ENCODE measurements at places on chromosomes 2 and 18.

- DNase-seq, result no peak
Observed at GRCh38 chr2:106969777-106970176, 83.8 kb upstream of the ST6GAL2 start.

DNA sequence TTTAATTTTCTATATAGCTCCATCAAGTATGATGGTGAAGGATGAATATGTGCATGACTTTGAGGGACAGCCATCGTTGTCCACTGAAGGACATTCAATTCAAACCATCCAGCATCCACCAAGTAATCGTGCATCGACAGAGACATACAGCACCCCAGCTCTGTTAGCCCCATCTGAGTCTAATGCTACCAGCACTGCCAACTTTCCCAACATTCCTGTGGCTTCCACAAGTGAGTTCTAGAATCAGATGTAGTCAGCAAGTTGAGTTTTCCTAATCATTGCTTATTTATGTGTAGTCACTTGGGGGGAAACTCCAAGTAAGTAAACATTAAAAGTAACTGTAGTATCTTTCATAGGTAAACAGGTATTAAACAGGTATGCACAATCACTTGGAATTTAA is 24.8 kb downstream of the SMAD4 start:
- DNase-seq, result no peak

GRCh38 chr2:120890566-120891360 is 155.1 kb downstream of the GLI2 start:
- DNase-seq, result no peak

DNA sequence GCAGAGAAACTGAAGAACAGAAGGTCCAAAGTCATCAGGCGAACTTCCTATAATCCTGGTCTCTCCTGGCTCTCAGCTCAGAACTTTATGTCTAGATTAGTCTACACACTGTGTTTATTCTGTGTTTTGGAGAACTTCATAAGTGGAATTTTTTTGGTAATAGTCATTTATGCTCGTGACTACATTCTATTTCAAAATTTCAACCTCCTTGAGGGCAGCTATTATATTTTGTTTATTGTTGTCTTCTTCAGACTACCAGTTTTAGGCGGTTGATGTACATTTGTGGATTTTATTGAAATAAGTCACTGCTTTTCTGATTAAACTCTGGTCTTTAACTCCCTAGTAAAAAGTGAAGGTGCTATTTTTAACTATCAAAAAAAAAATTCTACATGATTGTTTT is 816.6 kb downstream of the SATB2 start:
- DNase-seq, result no peak

DNA sequence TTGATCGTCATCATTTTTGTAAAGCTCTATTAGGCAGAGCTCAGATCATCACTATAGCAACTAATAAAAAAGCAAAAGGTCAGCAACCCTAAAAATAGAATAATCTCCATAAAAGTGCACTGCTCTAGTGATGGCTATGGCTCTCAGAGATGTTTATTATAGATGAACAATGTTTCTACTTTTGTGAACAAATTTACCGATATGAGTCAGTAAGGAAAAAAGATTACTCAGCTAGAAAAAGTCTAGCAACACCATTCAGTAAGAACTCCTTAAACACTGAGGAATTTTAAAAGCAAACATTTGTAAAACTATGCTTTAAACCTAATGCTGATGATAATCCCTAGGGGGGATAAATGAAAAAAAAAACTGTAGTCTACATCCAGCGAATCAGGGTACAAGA is 69.6 kb downstream of the ACVR1C start:
- DNase-seq, result no peak

DNA sequence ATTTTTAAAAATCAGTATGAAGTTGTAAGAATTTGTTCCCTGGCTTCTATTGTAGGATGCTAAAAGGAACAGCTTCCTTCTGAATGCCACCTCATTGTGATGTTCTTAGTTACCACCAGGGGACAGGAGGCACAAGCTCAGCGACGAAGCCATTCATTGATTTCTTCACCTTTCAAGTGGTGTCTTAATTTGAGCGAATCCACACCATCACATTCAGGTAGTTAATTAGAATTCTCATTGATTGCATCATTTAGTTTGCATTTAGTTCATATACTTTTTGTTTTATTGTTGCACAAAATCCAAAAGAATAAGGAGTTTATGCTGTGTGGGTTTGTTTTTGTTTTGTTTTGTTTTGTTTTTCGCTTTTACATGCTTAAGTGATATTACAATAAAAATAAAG is 23.1 kb downstream of the CYP27C1 start:
- no peak for DNase-seq

- DNase-seq, result no peak
Observed at GRCh38 chr18:70463085-70463484, 174.2 kb downstream of the SOCS6 start.

DNA sequence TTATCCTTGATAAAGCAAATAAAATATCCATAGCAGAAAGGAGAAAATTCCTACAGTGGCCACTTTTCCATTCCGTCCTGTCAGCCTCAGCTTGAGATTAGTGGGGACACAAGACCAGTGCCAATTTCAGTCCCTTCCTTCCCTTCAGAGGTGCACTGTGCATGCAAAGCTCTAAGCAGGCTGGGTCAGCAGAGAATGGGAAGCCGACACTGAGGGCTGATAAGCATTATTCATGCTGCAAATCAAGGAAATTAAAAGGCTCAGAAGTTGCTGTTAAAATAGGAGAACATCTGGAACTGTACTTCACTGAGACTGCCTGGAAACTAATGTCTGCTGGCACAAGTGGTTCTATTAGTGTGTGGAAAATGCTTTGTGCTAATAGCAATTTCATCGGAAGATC is 534.3 kb downstream of the ADCYAP1 start:
- DNase-seq, result no peak

DNA sequence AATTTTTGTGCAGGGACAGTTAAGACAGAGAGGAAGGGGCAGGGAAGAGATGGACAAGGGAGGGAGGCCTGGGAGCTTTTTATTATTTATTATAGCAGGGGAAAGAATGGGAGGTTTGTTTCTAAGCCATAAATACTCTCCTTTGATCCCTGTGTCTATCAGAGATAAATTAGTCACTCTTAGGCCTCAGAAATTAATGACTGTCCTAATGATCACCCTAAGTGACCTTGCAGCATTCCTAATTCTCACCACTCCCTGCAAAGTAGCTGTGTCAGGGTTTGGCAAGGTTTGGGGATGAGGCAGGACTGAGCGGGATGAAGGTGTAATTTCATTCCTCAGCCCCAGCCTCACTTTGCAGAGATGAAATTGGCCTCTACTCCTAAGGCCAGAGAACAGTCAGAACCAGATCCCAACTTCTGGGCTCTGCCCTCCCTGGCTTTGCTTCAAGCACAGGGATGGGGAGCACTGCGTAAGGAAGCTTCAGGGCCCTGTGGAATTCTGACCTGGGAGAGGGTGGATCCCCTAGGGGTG is 95.0 kb downstream of the TMEM17 start:
- DNase-seq, result no peak

DNA sequence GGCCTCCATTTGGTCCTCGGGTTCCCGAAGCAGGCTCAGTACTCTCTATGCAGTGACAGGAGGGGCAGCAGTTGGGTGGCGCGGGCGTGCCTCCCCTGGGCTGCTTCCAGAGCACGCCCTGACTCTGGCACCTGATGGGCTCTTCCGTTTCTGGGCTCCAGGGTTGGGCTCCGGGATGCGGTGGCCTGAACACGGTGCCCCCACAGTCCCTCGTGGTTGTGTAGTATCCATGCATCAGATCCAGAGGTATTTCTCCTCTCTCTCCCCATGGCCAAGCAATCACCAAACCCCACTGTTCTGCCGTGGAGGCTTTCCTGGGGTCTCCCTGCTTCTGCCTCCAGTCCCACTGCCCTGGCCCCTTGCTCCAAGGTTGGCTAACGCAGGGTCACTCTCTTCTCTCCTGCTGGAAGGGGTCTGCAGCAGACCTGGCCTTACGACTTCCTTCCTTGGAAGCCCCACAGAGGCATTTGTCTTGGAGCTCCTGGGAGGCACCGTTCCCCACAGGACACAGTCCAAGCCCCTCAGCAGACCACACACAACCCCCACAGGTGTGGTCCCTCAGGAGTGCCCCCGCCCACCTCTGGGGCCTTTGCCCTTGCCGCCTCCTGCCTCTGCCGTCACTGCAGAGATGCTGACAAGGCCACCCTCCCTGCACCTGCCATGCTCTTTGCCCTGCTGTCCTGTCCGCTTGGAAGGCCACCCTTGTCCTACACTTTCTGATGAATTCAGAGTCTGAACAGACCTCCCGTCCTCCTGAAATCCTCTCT is 136.6 kb upstream of the ASB18 start:
- no peak for DNase-seq

DNA sequence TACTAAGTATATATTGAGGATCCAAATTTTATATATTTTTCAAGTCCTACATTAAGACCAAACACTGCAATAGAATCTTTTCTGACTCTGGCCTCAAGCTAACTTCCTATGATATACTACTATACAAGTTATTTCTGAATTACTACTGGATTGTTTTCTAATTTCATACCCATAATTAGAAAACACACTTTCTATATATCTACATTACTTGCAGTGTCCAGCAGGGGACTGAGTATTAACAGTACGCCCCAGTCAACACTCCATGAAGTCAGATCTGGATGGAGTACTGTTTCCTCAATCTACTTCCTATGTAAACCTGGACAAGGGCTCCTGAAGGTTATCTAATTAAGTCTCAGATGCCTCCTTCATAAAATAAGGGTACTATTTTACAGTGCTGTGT is 26.5 kb downstream of the RMP24 start:
- no peak for DNase-seq

DNA sequence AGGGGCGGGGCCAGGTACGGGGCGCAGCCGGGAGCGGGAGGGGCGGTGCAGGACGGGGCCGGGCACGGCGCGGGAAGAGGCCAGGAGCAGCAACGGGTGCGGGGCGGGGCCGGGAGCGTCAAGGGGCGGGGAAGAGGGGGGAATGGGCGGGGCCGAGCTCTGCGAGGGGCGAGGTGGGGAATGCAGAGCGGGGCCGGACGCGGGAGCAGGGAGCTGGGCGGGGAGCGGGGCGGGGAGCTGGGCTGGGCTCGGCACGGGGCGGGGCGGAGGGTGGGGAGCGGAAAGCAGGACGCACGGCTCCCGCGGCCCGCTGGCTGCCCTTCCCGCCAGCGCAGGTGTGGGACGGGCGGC is at the start of gene IMPA2:
Gene IMPA2 (plus strand): TSS at position 316 of the 351 bp plus-strand sequence. CDS start 163 bp downstream, outside the sequence.
- no peak for DNase-seq

DNA sequence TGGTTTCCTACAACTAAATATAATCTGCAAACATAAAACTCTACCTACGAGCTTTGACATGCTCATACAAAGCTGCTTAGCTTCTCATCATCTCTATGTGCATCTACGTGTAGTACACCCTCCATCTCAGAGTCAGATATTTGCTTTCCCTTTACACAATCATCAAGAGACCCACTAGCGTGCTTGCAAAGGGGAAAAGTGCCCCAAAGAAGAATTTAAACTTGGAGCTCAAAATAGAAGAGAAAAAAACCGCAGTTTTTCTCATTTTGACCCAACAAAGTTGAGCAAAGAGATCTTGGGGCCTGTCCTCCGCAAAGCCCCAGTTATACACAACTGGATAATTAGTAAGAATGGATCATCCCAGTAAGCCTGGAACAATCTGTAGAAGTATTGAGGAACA is 104.1 kb downstream of the PAX3 start:
- DNase-seq, result no peak

DNA sequence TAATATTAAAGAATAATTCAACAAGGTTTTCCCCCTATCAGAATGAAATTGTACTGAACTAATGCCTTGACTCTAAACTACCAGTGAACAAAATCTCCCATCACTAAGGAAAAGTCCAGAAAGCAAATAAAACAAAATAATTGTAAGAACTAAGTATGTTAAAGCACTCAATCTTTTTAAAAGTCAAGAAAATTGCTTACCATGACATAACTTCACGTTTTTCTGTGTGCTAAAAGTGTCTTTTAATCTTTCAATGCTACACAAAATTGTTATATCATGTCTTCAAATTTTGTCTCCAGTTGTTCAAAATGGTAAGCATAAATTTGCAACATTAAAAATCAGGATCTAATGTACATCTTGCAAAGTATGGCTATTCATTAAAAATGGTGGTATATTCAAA is 156.1 kb downstream of the BAZ2B start:
- DNase-seq, result no peak

GRCh38 chr2:172377408-172377807 is 50.0 kb upstream of the ITGA6 start:
- no peak for DNase-seq

GRCh38 chr2:32882816-32883810 is 63.6 kb upstream of the LTBP1 start:
- no peak for DNase-seq

DNA sequence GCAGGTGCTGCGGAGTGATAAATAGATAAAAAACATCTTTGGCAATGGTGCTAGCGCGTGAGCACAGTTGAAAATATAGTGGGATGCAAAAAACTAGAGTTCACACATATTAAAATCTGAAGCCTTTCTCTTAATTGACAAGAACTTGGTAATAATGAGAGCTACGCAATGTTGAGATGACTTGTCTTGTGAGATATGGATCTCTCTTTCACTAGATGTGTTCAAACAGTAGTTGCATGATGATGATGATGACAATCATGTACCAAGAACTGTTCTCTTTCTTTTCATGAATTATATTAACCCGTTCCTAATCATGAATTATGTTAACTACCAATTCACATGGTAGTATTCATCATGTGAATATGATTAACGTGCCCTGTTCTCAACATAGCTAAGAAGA is 81.1 kb downstream of the DYNAP start:
- DNase-seq, result no peak

DNA sequence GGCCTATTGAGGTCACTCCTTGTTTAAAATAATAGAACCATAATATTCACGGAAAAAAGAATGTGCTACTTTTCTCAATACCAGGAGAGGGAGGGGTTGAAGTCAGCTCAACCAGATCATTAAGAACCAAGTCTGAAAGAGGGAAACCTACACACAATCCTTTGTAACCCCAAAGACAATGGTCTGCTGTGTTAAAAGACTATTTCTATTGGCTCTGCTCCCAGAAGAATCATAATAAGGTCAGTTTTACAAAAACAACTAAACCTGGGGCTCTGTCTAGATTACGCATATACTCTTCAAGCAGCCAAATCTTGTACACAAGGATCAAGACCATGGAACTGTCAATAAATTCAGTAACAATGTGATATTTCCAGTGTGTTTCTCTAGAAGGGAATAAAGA is 177.2 kb upstream of the CRIM1 start:
- no peak for DNase-seq

GRCh38 chr2:86566158-86566820 is 3.0 kb upstream of the CHMP3 start:
- no peak for DNase-seq

DNA sequence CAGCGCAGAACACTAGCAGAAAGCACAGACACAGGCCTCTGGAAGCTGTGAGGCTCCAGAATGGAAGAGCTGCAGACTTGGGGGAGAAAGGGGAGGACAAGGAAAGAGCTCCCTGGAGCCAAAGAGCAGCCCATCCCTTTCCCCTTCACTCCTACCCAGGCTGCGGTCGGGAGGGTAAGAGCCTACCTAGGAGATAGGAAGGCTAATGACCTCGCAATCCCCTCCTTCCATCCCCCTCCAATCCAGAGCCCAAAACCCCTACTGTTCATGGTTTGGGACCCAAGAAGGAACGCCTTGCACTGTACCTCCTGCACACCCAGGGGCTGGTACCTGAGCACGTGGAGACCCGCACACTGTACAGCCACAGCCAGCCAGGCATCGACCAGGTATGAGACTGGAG is 39.8 kb downstream of the LMAN2L start:
- DNase-seq, result no peak

- DNase-seq, result no peak
Observed at GRCh38 chr2:104701411-104701911, 152.5 kb upstream of the POU3F3 start.
